ENCODE measurements at places on chromosomes 5 and 9. TPM values are rescaled to one million over a fixed set of nuclear protein-coding genes. Genes with fewer than 3 reads are reported as not detected.

RFX3 gene
- polyA plus RNA-seq = 7.1 TPM

FKTN gene
- 9.6 TPM for polyA plus RNA-seq

SHB gene
- 0.29 TPM for polyA plus RNA-seq

PTGDS gene
- polyA plus RNA-seq = not detected

ZNF883 gene
- not detected for polyA plus RNA-seq

PCDHAC1 gene
- not detected for polyA plus RNA-seq

GHR gene
- polyA plus RNA-seq = not detected

SNCAIP gene
- polyA plus RNA-seq = 0.15 TPM

TTLL11 gene
- 4.1 TPM for polyA plus RNA-seq

CCL27 gene
- not detected for polyA plus RNA-seq

EGR1 gene
- polyA plus RNA-seq = 1.6 TPM

SOX30 gene
- 0.09 TPM for polyA plus RNA-seq

GOLM1 gene
- 24.5 TPM for polyA plus RNA-seq

CATSPER3 gene
- not detected for polyA plus RNA-seq

LCN10 gene
- 1.1 TPM for polyA plus RNA-seq

POLR3G gene
- polyA plus RNA-seq = 33.1 TPM

GARNL3 gene
- polyA plus RNA-seq = 5.6 TPM

RXFP3 gene
- polyA plus RNA-seq = not detected

IL31RA gene
- polyA plus RNA-seq = not detected

GPR150 gene
- 0.76 TPM for polyA plus RNA-seq

NEURL1B gene
- polyA plus RNA-seq = not detected

SLC25A2 gene
- not detected for polyA plus RNA-seq

CDH9 gene
- polyA plus RNA-seq = not detected

DIPK1B gene
- polyA plus RNA-seq = 0.13 TPM

THBS4 gene
- 1.0 TPM for polyA plus RNA-seq

ANKRD31 gene
- not detected for polyA plus RNA-seq

ENHO gene
- polyA plus RNA-seq = not detected

ALDH1B1 gene
- 35.7 TPM for polyA plus RNA-seq

LECT2 gene
- polyA plus RNA-seq = not detected

Measured in GM12878 (cell line).